HT1080 (cell line): ENCODE measurements at places on chromosomes 13 and 19. TPM values are rescaled to one million over a fixed set of nuclear protein-coding genes. Genes with fewer than 3 reads are reported as not detected.

The LRP3 gene
- total RNA-seq, result 20.1 and 25.4 TPM in 2 replicates

The DACH1 gene
- 0.07 and 0.29 TPM in 2 replicates for total RNA-seq

The ATP4A gene
- not detected in 2 replicates for total RNA-seq

The MARCHF2 gene
- total RNA-seq, result 6.5 and 10.4 TPM in 2 replicates

The ZNF578 gene
- 0.20 and 1.6 TPM in 2 replicates for total RNA-seq

The TPM4 gene
- total RNA-seq, result 473 and 509 TPM in 2 replicates

The SHISA2 gene
- total RNA-seq, result 0.35 and 0.94 TPM in 2 replicates

The RNF225 gene
- total RNA-seq, result 0.24 TPM in 1 of 2 replicates, not detected in the other

The ZNF573 gene
- 6.3 and 6.4 TPM in 2 replicates for total RNA-seq

The CCL25 gene
- not detected in 2 replicates for total RNA-seq

The ZNF558 gene
- 0.11 and 0.13 TPM in 2 replicates for total RNA-seq

The NALCN gene
- total RNA-seq, result 3.1 and 3.3 TPM in 2 replicates

The KLK8 gene
- not detected in 2 replicates for total RNA-seq

The SLC10A2 gene
- total RNA-seq, result not detected in 2 replicates

The NXNL1 gene
- total RNA-seq, result not detected in 2 replicates

The RNF17 gene
- 6.8 TPM in 2 replicates for total RNA-seq

The CNN1 gene
- 0.45 and 0.63 TPM in 2 replicates for total RNA-seq

The GSX1 gene
- not detected in 2 replicates for total RNA-seq

The APOC4 gene
- not detected in 2 replicates for total RNA-seq

The LILRA6 gene
- total RNA-seq, result not detected in 2 replicates

The GFY gene
- total RNA-seq, result not detected in 2 replicates

The LSM7 gene
- 280 and 379 TPM in 2 replicates for total RNA-seq

The FLT3 gene
- total RNA-seq, result not detected in 2 replicates

The CBLC gene
- total RNA-seq, result 0.33 TPM in 1 of 2 replicates, not detected in the other

The ITGBL1 gene
- total RNA-seq, result 39.5 and 44.0 TPM in 2 replicates

The PCDH9 gene
- total RNA-seq, result 0.50 and 0.92 TPM in 2 replicates

The TNFRSF19 gene
- total RNA-seq, result 2.0 and 2.1 TPM in 2 replicates

The PEG3 gene
- not detected in 2 replicates for total RNA-seq

The PRR19 gene
- total RNA-seq, result 1.2 and 2.8 TPM in 2 replicates

The PLK5 gene
- not detected in 2 replicates for total RNA-seq

The PLIN4 gene
- 0.03 and 0.06 TPM in 2 replicates for total RNA-seq

The JSRP1 gene
- not detected in 2 replicates for total RNA-seq

The TEKTIP1 gene
- 0.60 TPM in 1 of 2 replicates, not detected in the other for total RNA-seq

The SULT2B1 gene
- not detected in 2 replicates for total RNA-seq

The BCL2L12 gene
- total RNA-seq, result 21.2 and 26.0 TPM in 2 replicates

The FGF22 gene
- total RNA-seq, result not detected in 2 replicates

The TMEM59L gene
- 0.61 and 1.1 TPM in 2 replicates for total RNA-seq

The SHISA7 gene
- not detected in 2 replicates for total RNA-seq

The FCAR gene
- total RNA-seq, result not detected in 2 replicates

The ATP8B3 gene
- 6.1 and 9.8 TPM in 2 replicates for total RNA-seq

The TEX29 gene
- total RNA-seq, result 0.29 and 0.70 TPM in 2 replicates

The NCAN gene
- total RNA-seq, result 0.03 TPM in 1 of 2 replicates, not detected in the other

The CYP2A6 gene
- not detected in 2 replicates for total RNA-seq

The CCDC194 gene
- total RNA-seq, result not detected in 2 replicates

The RAB20 gene
- 7.3 and 7.6 TPM in 2 replicates for total RNA-seq

The PALM3 gene
- 1.5 and 3.9 TPM in 2 replicates for total RNA-seq

The DPF1 gene
- total RNA-seq, result 9.1 and 9.5 TPM in 2 replicates

The IGFLR1 gene
- 2.9 and 11.1 TPM in 2 replicates for total RNA-seq

The SOX1 gene
- total RNA-seq, result not detected in 2 replicates

The AP1M1 gene
- 137 and 138 TPM in 2 replicates for total RNA-seq

The LGI4 gene
- total RNA-seq, result not detected in 2 replicates

The ALG5 gene
- total RNA-seq, result 45.4 and 51.5 TPM in 2 replicates

The KLK3 gene
- not detected in 2 replicates for total RNA-seq

The CEACAM4 gene
- total RNA-seq, result not detected in 2 replicates

The ADAMTS10 gene
- not detected in 2 replicates for total RNA-seq

The BLVRB gene
- total RNA-seq, result 44.5 and 48.3 TPM in 2 replicates

The NLRP7 gene
- total RNA-seq, result not detected in 2 replicates
